ENCODE measurements at places on chromosomes 1 and 21. TPM values are rescaled to one million over a fixed set of nuclear protein-coding genes. Genes with fewer than 3 reads are reported as not detected.

PDC gene
- total RNA-seq: not detected

TNNI3K gene
- 2.7 TPM for total RNA-seq

SPATA21 gene
- total RNA-seq: not detected

- DNase-seq: peak; percentile 9
Measured at GRCh38 chr1:55478742-55479141, 263.6 kb upstream of the USP24 start.

GRCh38 chr1:10306435-10306834 is 92.4 kb upstream of the PGD start:
- no peak for DNase-seq

GRCh38 chr1:152667648-152668047 is 4.5 kb downstream of the LCE2D start:
- peak; percentile 24 for DNase-seq
